Adipocyte (in vitro differentiated cells): ENCODE measurements at places on chromosomes 2 and 18.
A peak's percentile ranks its signal among the peaks of the same experiment; 100 is the strongest.

DNA sequence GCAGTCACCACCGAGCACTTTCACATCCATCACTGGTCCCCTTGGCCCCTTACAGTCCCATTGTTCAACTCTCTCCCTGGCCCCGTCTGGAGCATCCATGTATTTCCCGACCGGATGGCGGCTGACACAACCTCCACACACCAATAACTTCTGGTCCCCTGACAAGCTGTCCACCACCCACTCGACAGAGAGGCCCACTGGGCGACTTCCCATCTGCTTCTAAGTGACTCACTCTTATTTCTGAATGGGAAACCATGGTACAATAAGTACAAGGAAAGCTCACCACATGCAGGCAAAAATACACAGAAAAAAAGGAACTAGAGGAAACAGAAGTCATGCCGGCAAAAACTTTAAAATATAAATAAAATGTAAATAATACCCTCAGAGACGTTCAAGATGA is 82.9 kb upstream of the RAB12 start:
- no peak for DNase-seq

- no peak for DNase-seq
These were observed 4.6 kb downstream of the PPP1R7 start for GRCh38 chr2:241154915-241155314.

GRCh38 chr18:13623348-13623747 is 103.0 kb downstream of the FAM210A start:
- no peak for DNase-seq

- DNase-seq: no peak
These were observed 45.4 kb upstream of the EHBP1 start for GRCh38 chr2:62660087-62660486.

DNA sequence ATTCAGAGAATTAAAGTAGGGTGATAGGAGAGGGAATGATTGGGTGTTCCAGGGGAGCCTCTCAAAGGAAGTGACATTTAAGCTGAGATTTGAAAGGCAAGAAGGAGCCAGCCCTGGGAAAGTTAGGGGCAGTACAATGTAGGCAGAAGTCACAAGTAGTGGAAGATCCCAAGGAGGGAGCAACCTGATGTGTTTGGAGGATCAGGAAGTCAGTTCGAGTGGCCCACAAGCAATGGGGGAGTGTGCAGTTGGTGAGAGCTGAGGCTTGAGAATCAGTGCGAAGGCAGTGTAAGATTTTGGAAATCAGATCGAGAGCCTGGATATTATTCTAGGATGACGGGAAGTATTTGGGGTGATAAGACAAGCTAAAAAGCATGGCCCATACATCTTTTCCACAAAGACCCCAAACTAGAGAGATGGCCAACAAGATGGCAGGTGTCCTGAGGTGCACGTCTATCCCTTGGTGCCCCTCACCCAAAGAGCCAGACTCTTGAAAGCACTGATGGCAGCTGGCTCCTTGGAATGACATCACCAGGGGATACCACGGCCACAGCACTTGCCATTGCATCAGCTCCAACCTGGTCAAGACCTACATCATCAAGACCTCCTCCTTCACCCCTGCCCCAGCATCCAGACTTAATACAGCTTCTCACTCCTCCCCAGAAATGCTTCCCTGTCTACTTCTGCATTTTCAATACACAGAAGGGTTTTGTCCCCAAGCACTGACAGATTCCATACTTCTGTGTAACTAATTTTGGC is 127.3 kb downstream of the BCL2 start:
- DNase-seq: no peak

GRCh38 chr2:207845202-207845864 is 75.6 kb upstream of the FZD5 start:
- DNase-seq: no peak

DNA sequence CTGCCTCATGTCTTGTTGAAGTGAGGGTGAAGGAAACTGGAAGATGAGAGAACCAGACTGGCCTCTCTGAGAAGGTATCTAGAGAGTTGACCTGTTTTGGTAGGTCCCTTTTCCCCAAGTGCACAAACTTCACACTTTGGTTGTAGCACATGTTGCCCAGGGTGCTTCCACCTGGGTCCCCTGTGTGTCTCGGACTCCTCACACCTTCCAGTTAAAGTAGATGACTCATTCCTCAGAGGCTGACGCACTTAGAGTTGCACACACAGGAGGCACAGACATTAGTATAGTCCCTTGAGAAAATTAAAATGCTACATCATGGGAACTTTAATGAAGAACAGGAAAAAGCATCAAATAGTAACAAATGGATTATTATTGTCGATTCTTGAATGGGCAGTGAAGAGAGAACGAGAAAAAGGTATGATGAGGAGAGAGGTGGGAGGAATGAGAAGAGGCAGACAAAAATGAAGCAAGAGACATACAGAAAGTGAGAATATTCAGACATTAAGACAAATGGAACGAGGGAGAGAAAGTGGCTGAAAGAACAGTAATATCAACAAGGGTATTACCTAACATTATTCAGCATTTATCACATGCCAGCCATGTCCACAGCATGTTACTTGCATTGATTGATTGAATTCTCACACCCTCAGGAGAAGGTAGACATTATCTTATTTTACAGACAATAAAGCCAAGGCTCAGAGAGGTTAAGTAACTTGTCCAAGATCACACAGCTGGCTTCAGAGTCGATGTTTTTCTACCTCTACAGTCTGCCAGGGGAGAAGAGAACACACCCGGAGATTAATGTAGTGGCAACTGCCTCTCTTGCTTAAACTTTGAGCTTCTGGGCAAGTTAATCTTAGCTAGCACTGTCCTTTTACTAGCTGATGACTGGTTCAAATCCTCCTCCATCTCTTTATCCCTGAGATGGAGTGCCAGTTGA is 68.6 kb downstream of the FHOD3 start:
- no peak for DNase-seq

GRCh38 chr18:50862401-50862800 is 16.5 kb upstream of the ME2 start:
- DNase-seq: no peak

DNA sequence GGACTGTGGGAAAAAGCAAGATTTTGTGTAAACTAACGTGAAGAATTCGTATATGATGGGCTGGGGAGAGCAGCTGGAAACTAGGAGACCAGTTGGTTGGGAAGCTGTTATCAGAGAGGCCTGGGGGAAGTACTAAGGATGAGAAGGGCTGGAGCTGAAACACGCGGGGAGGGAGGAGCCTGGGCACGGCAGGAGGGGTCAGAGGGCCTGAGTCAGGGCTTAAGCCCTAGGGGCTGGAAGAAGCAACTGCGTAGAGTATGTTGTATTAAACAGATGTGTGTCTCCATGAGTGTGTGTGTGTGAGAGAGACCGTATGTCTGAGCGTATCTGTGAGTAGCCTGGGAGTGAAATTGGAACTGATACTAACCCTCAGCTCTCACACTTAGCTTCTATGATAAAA is 8.4 kb downstream of the POMC start:
- DNase-seq: no peak

- DNase-seq: no peak
These were observed 472.7 kb upstream of the TRIB2 start for GRCh38 chr2:12244070-12244469.

DNA sequence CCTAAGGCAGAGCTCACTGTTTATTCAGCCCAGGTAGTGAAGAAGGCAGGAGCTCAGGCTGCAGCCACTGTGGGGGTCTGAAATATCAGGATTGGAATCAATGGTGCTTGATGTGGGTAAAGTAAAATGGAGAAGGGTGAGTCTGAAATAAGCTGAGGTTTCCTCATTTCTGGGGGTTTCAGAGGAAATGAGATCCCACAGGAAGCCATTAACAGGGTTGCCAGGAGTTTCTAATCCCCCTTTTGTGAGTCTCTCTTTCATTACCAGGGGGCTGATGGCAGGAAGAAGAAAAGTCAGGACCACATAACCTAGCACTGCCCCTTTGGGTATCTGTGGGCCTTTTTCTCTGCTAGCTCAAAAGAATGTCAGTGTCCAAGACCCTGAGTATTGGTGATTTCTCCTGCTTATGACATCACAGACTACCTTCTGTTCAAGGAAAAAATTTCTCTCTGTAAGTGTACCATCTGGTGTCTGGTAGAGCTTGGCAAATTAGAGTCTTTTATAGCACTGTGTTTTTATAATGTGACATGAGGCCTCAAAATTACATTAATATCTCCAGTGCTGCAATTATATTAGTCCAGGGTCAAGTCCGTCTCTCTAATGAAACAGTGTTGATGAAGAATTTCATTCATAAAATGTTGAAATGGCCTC is 56.0 kb downstream of the LBH start:
- no peak for DNase-seq

DNA sequence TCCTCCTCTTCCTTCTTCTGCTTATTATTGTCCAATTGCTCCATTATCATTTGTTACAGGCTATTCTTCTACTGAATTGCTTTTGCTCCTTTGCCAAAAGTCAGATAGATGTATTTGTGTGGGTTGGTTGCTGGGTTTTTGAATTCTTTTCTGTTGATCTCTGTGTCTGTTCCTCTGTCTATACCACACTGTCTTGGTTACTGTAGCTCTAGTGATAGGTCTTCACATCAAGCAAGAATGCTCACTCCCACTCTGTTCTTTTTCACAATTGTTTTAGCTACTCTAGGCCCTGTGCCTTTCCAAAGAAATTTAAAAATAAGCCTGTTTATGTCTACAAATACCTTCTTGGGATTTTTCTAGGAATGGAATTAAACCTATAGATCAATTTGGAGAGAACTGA is 217.2 kb downstream of the GALR1 start:
- no peak for DNase-seq

- no peak for DNase-seq
These were observed 81.7 kb upstream of the CAPN13 start for GRCh38 chr2:30888852-30889409.

DNA sequence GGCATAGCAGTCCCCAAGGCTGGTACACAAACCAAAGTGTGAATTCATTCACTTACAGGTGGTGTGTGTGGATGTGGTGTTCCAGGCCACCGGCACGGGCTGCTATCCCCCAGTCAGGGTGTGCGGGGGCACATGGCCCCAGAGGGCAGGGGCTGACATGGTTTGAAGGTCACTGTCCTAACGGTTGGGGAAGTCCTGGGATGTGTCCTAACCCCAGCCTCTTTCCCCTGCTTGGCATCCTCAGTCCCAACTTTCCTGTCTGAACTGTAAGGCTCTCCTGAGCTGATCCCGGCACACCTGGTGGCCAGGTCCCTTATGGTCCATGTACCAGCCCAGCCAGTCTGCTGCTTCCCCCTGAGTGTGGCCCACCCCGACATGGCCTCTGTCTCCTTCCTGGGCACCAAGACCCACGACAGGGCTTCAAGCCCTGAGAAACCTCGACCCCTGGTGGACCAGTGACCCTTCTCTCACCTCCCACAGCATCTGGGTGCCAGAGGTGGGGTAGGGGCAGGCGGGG is 2.4 kb upstream of the TMEM185B start:
- DNase-seq: no peak

- DNase-seq: peak; percentile 57
These were observed 24.7 kb downstream of the ATAD2B start for GRCh38 chr2:23901966-23902846.

GRCh38 chr18:57627488-57627887 is 5.9 kb upstream of the NARS1 start:
- no peak for DNase-seq

DNA sequence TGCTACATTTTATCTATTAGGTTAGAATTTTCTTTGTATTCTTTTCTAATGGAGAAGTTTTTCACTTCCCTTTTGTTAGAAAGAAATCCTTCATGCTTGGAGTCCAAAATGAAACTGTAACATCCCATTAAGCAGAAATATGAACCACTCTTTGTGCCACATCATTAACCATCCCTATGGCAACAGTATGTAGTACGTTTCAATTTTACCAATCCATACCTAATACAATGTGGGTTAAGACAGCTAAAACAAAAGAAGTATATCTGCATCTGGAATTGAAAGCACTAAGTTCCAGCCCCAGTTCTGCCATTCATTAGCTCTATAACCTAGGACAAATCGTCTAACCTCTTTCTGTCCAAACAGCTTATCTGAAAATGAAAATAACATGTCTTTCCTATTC is 409.2 kb upstream of the SPHKAP start:
- no peak for DNase-seq

DNA sequence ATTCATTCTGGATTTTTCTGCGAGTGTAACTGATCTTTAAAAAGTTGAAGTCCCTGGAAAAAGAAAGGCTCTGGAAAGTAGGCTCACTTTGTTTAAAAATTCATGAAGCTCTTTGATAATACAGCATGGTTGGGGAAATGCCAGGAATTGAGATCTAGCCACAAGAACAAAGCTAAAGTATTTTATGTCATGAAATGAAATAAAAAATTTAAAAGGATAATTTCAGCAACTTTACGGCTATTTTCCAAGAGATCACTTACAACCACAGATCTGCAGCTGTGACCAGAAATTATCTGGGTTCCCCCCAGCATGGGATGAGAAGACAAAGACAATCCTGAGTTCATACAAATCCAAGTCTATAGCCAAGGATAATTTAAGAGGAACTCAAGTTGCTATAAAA is 25.3 kb upstream of the RFX8 start:
- DNase-seq: peak; percentile 42

GRCh38 chr18:74950479-74950878 is 258.5 kb downstream of the PTGR3 start:
- no peak for DNase-seq

- peak; percentile 68 for DNase-seq
These were observed 19.4 kb downstream of the TEX44 start for GRCh38 chr2:231612109-231612455.
